ENCODE measurements at places on chromosomes 3 and 15.

GRCh38 chr3:123333401-123333800, 115.5 kb downstream of the ADCY5 start:
- DNase-seq = no peak

DNA sequence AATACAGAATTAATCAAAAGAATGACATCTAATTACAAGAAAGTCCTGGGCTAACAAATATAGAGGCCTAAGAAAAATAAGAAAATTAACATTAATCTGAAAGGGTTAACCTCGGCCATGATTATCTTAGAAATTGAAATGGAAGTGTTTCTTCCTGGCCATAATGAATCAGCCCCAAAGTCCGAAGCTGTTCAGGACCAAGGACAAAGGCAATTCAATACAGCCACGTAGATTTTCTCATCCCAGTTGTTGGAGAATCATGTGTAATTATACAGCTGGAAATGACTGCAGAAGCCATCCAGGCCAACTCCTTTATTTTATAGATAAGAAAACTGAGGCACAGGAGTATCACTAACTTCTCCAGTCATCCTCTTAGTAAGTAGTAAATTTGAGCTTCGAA, 38.0 kb upstream of the GBE1 start:
- no peak for DNase-seq

DNA sequence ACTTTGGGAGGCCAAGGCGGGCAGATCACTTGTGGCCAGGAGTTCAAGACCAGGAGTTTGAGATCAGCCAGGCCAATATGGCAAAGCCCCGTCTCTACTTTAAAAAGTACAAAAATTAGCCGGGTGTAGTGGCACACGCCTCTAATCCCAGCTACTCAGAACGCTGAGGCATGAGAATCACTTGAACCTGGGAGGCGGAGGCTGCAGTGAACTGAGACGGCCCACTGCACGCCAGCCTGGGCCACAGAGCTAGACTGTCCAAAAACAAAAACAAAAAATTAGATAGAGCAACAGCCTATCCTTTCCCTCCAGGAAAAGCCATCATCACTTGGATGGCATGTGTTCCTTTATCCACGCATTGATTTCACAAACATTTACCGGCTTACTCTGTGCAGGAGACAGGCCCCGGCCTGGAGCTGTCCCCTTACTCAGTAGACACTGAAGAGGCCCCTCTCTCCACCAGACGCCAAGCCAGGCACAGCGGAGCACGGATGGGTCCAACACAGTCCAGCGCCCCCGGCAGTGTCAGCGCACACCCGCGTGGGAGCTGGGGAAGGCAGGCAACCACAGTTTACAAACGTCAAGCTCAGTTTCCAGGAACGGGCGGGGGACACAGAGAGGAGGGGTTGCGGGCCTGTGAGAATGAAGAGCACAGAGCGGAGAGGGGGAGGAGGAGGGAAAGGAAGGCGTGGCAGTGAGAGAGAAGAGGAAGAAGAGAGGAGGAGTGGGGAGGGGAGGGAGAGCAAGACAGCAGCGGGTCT, 3.1 kb downstream of the GP5 start:
- DNase-seq = no peak

GRCh38 chr15:48447657-48448056, 116.4 kb downstream of the DUT start:
- DNase-seq = no peak

DNA sequence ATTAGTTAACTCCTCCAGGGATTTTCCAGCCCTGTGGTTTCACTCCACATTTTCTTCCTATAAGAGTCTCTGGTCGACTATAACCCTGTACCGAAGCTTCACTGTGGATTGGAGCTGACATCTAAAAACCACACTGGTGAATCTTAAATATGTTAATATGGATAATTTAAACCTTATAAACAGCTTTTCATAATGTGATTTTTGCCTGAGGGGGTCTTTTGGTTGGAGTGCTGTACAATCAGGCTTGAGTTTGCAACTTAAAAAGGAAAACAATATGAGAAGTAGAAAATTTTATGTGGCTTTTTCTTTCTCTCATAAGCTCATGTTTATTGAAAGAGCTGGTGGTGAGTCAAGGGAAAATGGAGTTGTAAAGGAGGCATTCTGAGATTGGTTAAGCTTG, 313.7 kb downstream of the VPS13C start:
- no peak for DNase-seq

DNA sequence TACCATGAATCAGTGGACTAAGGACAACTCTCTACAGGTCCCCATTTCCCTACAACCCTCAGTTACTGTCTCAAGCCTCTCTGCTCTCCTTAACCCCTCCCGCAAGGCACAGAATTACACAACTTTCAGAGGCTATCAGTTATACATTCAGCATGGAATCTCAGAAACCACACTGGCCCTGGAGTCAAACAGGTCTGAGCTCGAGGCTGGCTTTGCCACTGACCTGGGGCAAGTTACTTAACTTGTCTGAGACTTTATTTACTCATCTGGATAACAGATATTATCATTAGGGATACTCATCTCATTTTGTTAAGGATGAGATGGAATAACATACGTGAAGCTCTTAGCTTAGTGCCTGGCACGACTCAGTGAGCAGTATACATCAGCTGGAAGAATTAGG, 95.2 kb downstream of the WDR76 start:
- no peak for DNase-seq

- no peak for DNase-seq
These were observed 210.1 kb downstream of the CHST2 start for GRCh38 chr3:143329567-143330211.

DNA sequence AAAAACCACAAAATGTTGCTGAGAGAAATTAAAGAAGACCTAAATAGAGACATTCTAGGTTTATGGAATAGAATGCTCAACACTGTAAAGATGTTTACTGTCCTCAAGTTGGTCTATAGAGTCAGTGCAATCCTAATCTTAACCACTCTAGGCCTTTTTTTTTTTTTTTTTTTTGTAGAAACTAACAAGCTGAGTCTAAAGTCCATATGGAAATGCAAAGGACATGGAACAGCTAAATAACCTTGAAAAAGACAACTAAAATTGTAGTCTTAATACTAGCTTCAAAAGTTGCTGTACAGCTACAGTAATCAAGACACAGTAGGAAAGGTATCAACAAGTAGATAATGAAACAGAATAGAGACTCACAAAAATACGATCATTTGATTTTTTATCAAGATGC, 32.9 kb downstream of the CDV3 start:
- no peak for DNase-seq

DNA sequence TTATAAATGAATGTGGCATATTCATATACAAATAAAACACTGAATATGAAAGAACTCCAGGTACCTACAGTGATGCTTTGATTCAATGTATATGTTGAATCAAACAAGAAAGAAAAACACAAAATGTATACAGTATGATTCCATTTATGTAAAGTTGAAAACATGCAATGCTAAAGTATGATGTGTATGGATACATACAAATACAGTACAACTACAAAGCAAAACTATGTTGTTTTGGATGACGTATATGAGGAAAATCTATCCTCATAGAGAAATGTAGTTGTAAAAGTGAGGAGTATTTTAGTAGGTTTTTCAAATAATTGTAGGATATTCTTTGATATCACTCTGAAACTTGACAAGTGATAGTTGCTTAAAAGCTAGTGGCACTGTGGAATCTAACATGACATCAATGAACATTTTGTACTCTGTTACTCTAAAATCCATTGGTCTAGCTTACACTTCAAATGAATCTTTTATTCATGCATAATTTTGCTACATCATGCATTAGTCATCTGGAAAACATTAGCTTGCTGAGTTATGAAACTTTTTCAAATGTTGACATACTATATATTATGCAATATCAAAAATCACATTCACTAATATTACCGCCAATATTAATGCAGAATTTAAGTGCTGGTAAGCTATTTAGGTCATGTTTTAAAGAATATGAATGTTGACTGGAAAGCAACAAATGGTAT, 278.1 kb upstream of the CHRNA7 start:
- DNase-seq = no peak

GRCh38 chr3:144810160-144810559, 838.5 kb downstream of the DIPK2A start:
- no peak for DNase-seq

DNA sequence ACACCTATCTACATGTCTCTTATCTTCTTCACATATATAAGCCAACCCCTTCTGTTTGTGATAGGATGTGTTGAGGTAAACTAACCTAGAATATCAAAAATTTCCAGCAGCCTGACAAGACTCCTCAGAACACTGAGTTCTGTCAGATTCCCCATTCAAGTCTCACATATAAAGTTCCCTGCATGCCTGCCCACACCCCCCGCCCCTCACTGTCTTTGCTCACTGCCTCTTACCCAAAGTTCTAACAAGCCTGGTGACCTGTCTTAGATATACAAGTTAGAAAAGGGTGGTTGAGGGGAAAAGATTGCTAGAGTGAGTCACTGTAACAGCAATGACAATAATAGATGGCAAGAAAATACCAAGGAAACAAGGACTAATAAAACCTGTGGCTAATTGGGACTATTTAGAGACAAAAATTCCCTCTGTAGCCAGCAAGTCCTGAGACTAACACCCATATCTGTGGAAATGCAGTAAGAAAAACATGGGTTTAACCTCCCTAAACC, 40.1 kb downstream of the FBXO22 start:
- DNase-seq = no peak

GRCh38 chr3:188274249-188274915, 120.4 kb downstream of the LPP start:
- DNase-seq = no peak

- DNase-seq = no peak
These were observed 281.1 kb upstream of the GOLGA6L4 start for GRCh38 chr15:83954506-83954905.

GRCh38 chr3:157857440-157857839, 248.8 kb downstream of the SHOX2 start:
- no peak for DNase-seq

- no peak for DNase-seq
These were observed 562 bp downstream of the NEO1 start for GRCh38 chr15:73052653-73053397.

DNA sequence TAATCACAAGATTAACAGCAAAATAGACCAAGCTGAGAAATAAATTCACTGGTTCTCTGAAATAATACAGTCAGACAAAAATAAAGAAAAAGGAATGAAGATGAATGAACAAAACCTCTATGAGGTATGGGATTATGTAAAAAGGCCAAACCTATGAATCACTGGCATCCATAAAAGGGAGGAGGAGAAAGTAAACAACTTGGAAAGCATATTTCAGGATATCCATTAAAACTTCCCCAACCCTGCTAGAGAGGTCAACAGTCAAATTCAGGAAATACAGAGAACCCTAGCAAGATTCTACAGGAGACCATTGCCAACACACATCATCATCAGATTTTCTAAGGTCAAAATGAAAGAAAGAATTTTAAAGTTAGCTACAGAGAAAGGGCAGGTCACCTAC, 649.7 kb upstream of the CBLB start:
- DNase-seq = no peak

- DNase-seq = no peak
These were observed 195.6 kb downstream of the CTNNB1 start for GRCh38 chr3:41394896-41395295.

- DNase-seq = no peak
These were observed 24.6 kb downstream of the TRIP4 start for GRCh38 chr15:64412216-64412615.

GRCh38 chr3:194443901-194444300, 42.9 kb downstream of the ATP13A3 start:
- no peak for DNase-seq

GRCh38 chr15:38285456-38285855, 32.8 kb downstream of the SPRED1 start:
- DNase-seq = no peak

GRCh38 chr3:45940004-45940780, 3.1 kb upstream of the CXCR6 start:
- no peak for DNase-seq

GRCh38 chr3:103127737-103128136, 692.9 kb downstream of the ZPLD1 start:
- DNase-seq = no peak

DNA sequence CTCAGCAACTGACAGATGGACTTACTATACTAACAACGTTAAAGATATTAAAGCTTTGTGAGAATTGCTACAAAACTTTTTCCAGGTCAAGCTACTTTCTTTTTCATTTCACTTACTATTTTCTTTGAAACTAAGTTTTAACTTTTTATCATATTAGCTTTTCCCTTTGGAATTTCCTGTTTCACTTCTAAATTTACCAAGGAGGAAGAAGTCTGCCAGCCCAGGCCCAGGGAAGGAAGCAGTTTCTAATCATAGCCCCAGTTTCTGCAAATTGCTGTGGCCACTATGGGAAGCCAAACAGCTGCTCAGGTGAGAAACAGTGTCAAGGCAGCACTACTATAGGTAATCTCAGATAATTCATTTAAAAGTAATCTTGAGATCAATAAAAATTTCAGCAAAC, 18.4 kb downstream of the CYFIP1 start:
- DNase-seq = no peak

DNA sequence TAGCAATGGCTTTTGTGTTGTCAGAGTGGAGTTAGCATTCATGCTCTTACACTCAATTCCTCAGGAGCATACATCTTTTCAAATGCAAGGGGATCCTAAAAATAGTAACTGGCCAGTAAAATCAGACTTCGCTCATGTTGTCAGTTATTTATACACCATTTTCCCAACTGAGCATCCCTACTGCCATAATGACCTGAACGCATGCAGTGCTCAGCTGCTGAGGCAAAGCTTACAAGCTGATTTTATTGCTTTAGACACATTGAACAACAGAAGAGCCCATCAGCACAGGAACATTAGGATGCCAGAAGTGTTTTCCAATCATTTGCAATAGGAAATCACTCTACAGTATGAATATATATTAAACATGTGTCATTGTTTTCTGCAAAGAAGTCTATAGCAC, 689.7 kb upstream of the BCHE start:
- no peak for DNase-seq

- no peak for DNase-seq
These were observed 51.0 kb downstream of the CCDC54 start for GRCh38 chr3:107428051-107428858.

DNA sequence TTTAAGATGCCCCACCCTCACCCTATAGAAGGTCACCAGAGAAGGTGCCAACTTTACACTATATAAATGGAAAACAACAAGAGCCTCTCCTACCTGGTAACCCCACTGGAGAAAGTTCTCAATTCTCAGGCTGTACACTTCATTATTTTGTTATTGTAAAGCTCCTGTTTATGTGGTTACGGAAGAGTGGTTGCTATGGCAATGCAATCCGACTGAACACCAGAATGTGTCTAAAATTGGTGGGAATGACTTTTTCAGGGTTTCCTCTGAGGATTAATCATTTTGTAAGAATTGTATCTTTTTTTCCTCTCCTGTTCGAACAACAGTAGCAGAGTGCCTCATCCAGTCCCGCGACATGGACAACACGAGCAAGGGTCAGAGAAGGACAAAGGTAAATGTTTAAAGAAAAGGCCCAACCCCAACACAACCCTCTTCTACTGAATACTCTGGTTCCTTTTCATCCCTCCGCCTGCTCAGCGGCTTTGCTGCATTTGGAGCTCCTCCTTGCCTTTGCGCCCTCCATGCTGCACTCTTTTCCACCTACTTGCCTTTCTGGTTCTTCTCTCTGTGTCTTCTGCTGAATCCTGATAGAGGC, 45.3 kb downstream of the DGKG start:
- DNase-seq = no peak

- DNase-seq = no peak
These were observed 29.6 kb downstream of the RPL22L1 start for GRCh38 chr3:170840291-170840859.
